ENCODE measurements at places on chromosomes 3 and 15. TPM values are rescaled to one million over a fixed set of nuclear protein-coding genes. Genes with fewer than 3 reads are reported as not detected.

NEO1 gene
- total RNA-seq = 5.8 TPM

CCR8 gene
- total RNA-seq = 5.7 TPM

HLTF gene
- total RNA-seq = 18.9 TPM

MUC20 gene
- total RNA-seq = 2.9 TPM

CYP19A1 gene
- 0.09 TPM for total RNA-seq

DNA sequence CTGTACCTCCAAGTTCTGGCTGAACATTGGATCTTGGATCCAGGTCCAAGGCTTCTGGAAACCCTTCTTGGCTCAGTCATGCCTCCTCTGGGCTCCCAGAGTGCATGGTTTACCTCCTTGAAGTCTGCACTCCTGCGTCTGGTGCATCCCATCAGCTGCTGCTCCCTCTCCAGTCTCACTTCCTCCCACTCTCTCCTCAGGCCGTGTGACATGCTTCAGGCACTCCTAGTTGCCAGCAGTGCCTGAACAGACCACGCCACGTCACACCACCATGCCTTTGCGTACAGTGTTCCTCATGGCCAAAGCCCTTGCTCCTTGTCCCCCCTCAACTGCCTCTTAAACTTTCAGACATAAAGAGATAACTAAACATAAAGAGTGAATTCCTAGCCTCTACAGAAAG, 5.7 kb downstream of the GPR27 start:
- peaks cover 62% of the 10 kb centered on the region for H3K27me3 ChIP-seq
- H3K4me1 ChIP-seq = peaks cover 2% of the 10 kb centered on the region
- no peak overlapping the region for H3K27ac ChIP-seq
- no peak overlapping the region for H3K4me3 ChIP-seq

- H3K27me3 ChIP-seq = no peaks in the 10 kb centered on the region
- H3K36me3 ChIP-seq = peaks cover 7% of the 10 kb centered on the region
- peaks cover 13% of the 10 kb centered on the region for H3K4me1 ChIP-seq
- no peak overlapping the region for H3K27ac ChIP-seq
Measured at GRCh38 chr15:64389036-64389435, 1.4 kb downstream of the TRIP4 start.

GRCh38 chr3:8625991-8626390, 18.6 kb downstream of the SSUH2 start:
- peaks cover 3% of the 10 kb centered on the region for H3K27me3 ChIP-seq
- H3K27ac ChIP-seq = no peak overlapping the region
- DNase-seq = no peak
- H3K4me1 ChIP-seq = peaks cover 10% of the 10 kb centered on the region

GRCh38 chr15:64705006-64705405, 70.4 kb downstream of the RBPMS2 start:
- no peaks in the 10 kb centered on the region for H3K27me3 ChIP-seq
- no peak overlapping the region for H3K27ac ChIP-seq
- DNase-seq = no peak
- no peak overlapping the region for H3K4me3 ChIP-seq
- H3K36me3 ChIP-seq = peaks cover 8% of the 10 kb centered on the region
- peaks cover 33% of the 10 kb centered on the region for H3K4me1 ChIP-seq

DNA sequence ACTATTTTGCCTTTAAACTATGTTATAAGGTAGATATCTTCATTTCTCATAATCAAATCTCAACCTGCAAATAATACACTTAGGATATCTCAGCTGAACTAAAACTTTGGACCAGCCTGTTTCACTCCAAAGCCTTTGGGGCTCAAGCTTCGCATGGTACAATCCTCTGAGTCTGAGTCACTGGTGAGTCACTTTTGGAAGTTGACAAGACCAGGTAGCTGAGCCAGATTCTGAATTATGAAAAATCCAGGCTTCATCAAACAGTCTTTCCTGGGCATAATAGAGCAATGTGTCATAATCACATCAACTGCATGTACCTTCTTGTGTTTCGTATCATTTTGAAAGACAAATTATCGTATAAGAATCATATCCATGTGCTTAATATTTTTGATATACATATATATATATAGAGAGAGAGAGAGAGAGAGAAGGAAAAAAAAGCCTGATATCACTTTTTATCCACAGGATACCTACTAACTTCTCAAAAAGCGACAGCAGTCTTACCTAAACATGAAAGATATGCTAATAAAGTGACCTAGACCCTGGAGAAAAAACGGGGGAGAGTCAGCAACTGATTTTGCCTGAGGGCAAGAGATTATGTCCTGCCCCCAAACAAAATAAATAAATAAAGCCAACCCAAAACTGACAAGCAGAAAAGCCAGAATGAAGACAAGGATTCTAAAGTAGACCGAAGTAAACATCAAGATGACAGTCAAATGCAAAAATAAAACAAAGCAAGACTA, 263.9 kb upstream of the TGFBR2 start:
- H3K27me3 ChIP-seq = no peaks in the 10 kb centered on the region
- H3K36me3 ChIP-seq = peaks cover 2% of the 10 kb centered on the region
- H3K4me3 ChIP-seq = no peak overlapping the region
- DNase-seq = no peak
- H3K4me1 ChIP-seq = peaks cover 33% of the 10 kb centered on the region

- H3K4me3 ChIP-seq = no peak overlapping the region
- H3K27me3 ChIP-seq = no peaks in the 10 kb centered on the region
- no peak for DNase-seq
- no peak overlapping the region for H3K27ac ChIP-seq
- H3K4me1 ChIP-seq = no peaks in the 10 kb centered on the region
Measured at GRCh38 chr15:35256551-35256950, 171.5 kb upstream of the NANOGP8 start.

DNA sequence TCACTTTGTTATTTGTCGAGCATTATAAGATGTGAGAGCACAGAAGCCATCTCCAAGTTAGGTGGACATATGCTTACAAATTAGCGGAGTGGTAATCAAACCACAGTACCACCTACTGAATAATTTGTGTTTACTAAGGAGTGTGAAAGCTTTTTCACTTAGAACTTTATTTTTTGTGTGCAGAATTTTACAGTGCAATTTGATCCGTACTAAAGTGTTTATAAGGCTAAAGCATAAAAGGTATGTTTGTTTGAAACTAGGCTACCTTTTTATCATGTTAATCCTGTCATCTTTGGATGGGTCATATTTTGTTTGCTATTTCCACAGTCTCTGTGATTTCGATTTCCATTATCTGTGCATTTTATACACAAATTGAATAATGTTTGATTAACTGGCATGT, 37.5 kb downstream of the MAP2K5 start:
- H3K27ac ChIP-seq = no peak overlapping the region
- H3K4me1 ChIP-seq = peaks cover 1% of the 10 kb centered on the region
- DNase-seq = no peak
- H3K36me3 ChIP-seq = peaks cover 4% of the 10 kb centered on the region
- H3K4me3 ChIP-seq = no peak overlapping the region
- H3K27me3 ChIP-seq = no peaks in the 10 kb centered on the region

DNA sequence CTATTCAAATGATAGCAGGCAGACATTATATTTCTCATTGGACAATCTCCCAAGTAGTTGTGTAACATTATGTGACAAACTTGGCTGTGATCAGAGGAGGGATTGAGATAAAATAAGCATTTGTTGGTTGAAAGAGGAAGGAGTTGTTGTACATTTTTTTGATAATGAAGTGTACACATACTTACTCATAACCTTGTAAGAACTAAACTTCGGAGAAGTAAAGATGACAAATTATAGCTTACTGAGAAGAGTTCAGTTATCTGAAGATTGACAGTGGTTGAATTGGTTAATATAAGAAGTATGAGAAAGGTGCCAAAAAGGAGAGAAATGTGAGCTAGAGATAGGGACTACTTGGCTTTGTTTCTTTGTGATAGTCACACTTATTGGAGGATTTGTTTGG, 32.6 kb downstream of the STT3B start:
- H3K4me3 ChIP-seq = no peak overlapping the region
- no peak for DNase-seq
- no peaks in the 10 kb centered on the region for H3K27me3 ChIP-seq
- no peak overlapping the region for H3K27ac ChIP-seq
- peaks cover 21% of the 10 kb centered on the region for H3K36me3 ChIP-seq

- no peak for DNase-seq
- H3K27ac ChIP-seq = no peak overlapping the region
- no peak overlapping the region for H3K4me3 ChIP-seq
- no peaks in the 10 kb centered on the region for H3K36me3 ChIP-seq
Measured at GRCh38 chr15:73074241-73074640, 22.0 kb downstream of the NEO1 start.

GRCh38 chr3:112755845-112756613, 90.6 kb downstream of the CD200R1L start:
- no peak overlapping the region for H3K4me3 ChIP-seq
- no peak overlapping the region for H3K27ac ChIP-seq
- H3K36me3 ChIP-seq = no peaks in the 10 kb centered on the region
- H3K4me1 ChIP-seq = peaks cover under 1% of the 10 kb centered on the region
- no peak for DNase-seq

- no peak overlapping the region for H3K4me3 ChIP-seq
- no peak for DNase-seq
- H3K27ac ChIP-seq = no peak overlapping the region
- H3K36me3 ChIP-seq = no peaks in the 10 kb centered on the region
- peaks cover 9% of the 10 kb centered on the region for H3K27me3 ChIP-seq
- H3K4me1 ChIP-seq = no peaks in the 10 kb centered on the region
Measured at GRCh38 chr3:129644836-129645235, 38.4 kb upstream of the PLXND1 start.

DNA sequence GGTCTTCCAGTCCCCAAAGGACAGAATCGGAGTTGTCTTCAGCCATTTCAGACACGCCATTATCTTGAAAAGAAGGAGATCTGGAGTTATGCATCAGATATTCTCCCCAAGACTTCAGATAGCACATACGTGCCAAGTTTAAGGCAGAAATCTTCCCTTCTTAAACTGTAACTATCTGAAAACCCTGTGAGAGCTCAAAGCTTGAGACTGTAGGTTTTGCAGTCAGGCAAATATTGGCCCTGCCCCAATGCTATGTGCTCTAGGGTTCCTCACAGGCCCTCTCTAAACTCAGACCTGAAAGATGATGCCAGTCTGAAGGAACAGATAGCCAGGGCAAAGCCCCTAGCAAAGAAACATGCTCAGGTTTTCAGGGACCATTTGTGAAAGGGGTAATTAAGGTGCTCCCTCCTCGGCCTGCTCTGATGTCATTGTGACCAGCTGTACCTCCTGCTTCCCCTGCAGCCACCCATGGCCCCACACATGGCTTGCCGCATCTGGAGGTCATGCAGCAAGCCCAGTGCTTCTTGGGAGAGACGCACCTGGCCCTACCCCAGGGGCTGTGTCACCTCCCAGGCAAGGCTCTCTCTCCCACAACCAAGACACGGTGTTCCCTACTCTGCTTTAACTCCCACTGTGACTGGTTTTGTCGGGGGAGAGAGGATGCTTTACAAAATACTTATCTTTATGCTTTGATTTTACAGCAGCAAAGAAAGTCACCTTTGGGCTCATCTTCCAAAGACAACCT, 53.4 kb upstream of the POMGNT2 start:
- H3K36me3 ChIP-seq = no peaks in the 10 kb centered on the region
- H3K4me3 ChIP-seq = no peak overlapping the region
- peaks cover 20% of the 10 kb centered on the region for H3K4me1 ChIP-seq
- no peak for DNase-seq

Measured in activated CD4-positive, alpha-beta T cell treated with anti-CD3 and anti-CD28 coated beads, Interleukin-2, amount 10 ng/mL, durations not matched to agents 24 days and 14 days (primary cell).